ENCODE measurements at places on chromosomes 16 and 17.

- no peak for DNase-seq
Measured at GRCh38 chr16:82954224-82954929, 327.6 kb downstream of the CDH13 start.

DNA sequence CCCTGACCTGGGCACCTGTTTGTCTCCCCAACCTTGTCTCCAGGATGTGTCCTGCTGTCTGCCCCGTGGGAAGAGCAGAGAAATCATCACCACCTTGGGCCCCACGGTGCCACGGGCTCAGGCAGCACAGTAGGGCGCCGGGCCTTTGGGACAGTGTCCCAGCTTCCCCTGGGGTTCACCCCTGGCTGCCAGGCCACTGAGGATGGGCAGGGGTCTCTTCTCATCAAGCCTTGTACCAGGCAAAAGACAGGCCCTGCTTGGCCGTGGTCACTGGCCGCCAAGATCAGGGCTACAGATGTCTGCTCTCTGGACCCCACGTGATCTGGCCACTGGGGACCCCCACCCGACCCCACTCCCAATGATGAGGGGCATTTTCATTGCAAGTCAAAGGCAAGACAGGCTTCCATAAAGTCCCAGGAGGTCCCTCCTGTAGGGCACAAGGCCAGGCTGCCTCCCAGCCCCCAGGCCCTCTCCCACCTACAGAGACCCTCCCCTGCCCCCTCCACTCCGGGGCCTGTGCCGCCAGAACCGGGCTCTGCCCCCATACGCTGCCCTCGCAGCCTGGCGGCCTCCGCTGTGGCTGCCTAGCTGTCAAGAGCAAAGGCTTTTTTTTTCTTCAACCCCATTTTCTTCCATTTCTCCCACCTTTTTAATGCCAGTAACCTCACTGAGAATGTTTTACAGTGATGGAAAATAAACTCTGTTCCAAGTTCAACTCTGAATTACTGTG, 14.5 kb downstream of the DNAAF8 start:
- DNase-seq, result no peak

DNA sequence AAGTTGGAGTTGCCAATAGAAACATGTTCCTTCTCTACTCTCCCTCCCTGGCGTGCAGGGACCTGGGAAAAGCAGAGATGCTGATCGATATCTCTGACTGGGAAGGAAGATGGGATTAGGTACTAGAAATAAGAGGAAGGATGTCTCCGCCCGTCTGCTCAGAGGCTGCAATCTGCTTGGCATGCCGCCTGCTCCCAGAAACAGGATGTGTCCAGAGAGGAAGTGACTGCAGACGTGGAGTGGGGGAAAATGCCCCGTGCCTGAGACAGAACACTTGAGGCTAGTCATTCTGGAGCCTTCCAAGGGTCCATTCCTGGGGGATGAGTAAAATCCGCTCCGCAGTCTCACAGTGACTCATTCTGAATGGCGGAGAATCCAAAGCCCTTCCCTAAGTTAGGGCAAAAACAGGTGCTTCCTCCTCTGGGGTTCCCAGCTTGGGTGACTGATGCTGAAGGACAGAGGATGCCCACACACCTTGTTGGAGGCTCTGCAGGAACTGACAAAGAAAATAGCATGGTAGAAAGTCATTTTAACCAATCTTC, 45.0 kb upstream of the SMURF2 start:
- DNase-seq, result no peak

DNA sequence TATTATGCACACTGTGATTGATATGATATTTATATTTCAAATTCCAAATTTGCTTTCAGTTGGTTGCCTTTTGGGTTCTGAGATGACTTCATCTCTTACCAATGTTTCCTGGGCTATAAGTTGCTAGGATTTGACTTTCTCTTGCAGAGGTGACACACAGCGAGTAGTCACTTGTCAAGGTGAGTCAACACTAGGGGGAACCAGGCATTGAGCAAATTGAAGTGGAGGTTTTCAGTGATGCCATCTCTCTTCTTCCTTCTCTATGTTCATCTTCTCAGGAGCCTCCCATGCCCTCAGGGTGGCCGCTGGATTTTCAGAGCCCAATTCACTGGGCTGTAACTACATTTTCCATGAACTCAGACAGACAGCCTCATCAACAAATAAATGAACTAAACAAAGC, 6.0 kb upstream of the CPD start:
- no peak for DNase-seq

- no peak for DNase-seq
Measured at GRCh38 chr16:48607056-48607825, 2.7 kb downstream of the N4BP1 start.

DNA sequence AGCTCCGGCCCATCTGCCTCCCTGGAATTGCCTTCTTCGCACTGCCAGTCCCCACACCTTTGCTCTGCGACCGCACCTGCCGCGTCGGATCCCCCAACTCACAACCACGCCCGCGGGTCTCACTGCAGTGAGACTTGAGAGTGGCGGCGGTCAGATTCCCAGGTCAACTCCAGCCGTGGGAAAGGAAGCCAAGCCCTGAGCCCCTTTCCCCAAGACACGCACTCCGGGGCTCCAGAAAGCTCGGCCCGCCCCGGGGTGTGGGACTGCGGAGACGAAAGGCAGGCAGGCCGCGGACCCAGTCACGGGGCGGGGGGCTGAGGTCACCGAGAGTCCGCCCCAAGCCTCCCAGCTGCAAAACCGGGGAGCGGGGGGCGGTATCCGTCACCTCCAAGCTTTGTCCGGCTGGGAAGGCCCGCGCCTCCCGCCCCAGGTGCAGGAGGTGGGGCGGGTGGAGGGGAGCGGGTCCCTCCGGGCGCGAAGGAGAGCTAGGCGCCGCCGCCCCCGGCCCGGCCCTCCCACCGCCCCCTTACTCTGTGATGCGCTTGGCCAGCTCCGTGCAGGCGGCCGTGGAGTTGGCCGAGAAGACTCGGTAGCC, 615 bp downstream of the PRPSAP1 start:
- DNase-seq, result no peak

GRCh38 chr16:50093607-50094539, 28.1 kb downstream of the HEATR3 start:
- DNase-seq, result no peak

GRCh38 chr17:77527836-77528505, 387.2 kb downstream of the SEC14L1 start:
- no peak for DNase-seq

- no peak for DNase-seq
Measured at GRCh38 chr16:87358696-87359095, 24.9 kb downstream of the FBXO31 start.

DNA sequence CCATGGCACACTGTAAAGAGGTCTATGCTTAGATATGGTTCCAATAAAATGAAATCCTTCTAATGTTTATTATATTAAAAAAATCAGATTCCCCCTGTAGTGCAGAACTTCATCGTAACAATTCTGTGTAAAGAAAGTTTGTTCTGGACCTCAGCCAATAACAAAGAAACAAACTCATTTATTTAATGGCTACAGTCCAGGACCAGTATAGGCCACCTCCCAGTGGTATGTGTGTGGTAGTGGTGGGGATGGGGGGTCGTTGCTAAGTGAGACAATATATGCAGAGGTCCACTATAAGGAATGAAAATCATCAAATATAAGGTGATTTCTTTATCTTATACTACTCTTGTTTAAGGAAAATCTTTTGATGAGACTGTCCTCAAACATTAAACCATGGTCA, 136.4 kb downstream of the CDK5R1 start:
- DNase-seq, result no peak

GRCh38 chr16:10598157-10598556, 17.8 kb upstream of the EMP2 start:
- DNase-seq, result no peak

GRCh38 chr16:21283521-21284289, 5.6 kb upstream of the CRYM start:
- peak; percentile 85 for DNase-seq

DNA sequence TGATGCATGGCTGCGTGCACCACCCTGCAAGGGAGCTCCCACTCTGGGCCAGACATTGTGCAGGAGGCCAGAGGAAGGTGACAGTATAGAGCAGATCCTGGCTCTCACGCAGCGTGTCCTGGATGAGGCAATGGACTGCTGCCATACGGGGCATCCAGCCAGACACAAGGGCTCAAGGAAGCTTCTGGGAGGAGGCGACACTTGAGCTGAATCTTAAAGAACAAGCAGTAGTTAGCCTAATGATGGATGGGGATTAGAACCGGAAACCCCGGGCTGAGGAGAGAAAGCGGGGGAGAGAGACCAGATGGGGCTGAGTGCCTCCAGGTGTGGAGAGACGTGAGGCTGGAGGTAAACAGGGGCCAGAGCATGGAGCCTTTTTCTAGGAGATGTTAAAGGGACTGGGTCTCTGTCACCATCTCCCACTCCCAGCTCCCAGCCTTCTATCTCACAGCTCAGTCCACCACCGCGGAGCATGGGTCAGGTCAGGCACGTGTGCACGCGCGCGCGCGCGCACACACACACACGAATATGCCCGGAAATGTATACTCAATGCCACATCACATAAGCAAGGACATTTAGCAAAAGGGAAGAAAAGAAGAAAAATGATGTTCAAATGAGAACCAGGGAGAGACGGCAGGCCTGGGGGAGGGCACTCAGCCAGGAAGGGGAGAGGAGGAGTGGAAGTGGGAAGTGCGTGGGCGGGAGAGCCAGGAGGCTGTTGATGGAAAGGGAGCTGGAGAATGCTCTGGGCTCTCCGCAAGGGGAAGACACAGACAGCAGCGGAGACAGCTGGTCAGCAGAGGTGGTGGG, 46.3 kb downstream of the CCDC42 start:
- DNase-seq, result no peak

DNA sequence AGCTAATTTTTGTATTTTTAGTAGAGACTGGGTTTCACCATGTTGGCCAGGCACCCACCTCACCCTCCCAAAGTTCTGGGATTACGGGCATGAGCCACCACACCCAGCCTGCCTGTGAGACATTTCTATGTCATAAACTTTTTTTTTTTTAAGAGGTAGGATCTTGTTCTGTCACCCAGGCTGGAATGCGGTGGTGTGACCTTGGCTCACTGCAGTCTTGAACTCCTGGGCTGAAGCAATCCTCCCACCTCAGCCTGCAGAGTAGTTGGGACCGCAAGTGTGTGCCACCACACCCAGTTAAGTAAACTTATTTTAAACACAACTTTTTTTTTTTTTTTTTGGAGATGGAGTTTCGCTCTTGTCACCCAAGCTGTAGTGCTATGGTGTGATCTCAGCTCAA, 47.2 kb downstream of the SCNN1G start:
- no peak for DNase-seq

DNA sequence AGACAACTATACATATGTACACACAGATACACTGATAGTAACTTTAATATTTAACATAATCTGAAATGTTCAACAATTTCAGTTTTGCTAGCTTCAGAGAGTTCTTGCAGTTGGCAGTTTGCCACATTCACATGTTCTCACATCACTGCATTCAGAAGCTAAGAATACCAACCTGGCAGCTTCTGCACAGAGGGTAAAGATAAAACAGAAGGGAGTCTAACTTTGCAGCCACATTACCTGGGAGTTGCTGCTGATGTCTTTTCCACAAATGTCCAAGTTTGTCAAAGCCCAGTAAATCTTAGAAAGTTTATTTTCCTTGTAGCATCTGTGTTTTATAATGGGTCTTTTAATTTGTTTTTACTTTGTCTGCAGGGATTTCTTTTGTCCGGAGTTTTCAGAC, 332.0 kb downstream of the BCAS3 start:
- no peak for DNase-seq

DNA sequence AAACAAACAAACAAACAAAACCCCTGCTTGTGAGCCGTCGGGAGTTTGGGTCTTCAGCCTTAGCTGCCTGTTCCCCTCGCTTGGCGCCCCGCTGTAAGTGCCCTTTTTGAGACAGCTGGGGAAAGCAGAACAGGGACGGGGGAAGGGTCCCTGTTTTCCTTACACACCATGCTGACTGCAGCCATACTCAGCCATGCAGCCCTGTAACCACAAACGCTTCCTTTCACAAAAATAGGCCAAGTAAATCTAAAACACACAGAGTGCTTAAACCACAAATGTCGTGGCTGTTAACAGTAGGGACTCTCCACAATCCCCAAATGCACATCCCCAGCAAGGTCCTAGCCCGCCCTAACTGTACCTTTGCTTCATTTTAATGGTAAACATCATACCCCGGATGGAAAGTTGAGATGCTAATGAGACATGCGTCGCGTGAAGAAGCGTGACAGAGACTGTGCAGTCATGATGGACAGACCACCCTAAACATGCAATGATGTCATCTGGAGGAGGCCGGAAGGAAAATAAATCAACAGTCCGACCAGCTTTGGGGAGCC, 129.9 kb downstream of the MGAT5B start:
- DNase-seq, result no peak

DNA sequence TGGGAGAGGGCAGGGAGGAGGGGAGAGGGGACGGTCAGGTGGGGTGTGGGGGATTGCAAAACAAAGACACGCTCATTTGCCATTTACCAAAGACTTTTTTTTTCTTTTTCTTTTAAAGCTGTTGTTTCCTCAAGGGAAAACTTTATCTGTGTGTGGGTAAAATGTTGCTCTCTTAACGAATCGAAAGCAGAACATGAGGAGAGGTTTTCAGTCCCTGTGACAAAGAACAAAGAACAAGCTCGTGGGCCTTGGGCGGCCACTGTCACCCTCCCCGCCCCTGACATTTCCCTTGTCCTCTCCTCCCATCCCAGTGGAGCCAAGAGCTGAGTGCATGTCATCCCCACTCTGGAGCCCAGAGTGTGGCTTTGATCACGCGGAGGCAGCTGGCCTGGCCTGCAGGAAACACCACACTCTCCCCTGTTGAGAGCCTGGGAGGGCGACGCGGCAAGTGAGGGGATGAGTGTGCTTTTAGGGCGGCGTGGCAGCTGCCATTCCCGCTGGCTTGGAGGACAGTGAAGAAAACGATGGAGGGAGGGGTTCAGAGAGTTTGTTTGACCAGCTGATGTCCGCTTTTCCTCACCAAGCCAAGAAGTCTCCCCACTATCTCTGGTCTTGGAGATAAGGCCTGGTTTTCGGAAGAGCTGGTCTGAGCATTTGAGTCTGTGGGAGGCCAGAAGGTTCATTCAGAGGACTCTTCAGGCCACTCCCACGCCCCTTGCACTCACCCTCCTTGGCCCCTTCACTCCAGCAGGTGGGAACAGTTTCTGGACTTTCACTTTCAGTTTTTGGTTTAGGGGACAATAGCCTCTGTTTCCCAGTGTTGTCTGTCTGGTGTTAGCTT, 11.4 kb downstream of the CCR7 start:
- peak; percentile 52 for DNase-seq

GRCh38 chr16:4365014-4365406, 6.6 kb upstream of the VASN start:
- DNase-seq, result no peak
